Activated T-helper 9 cell treated with anti-CD3 and anti-CD28 coated beads, Interleukin-2, amount 50 U/mL, for 16 hours (primary cell): ENCODE measurements at places on chromosomes 7 and 10.
A peak's percentile ranks its signal among the peaks of the same experiment; 100 is the strongest.

DNA sequence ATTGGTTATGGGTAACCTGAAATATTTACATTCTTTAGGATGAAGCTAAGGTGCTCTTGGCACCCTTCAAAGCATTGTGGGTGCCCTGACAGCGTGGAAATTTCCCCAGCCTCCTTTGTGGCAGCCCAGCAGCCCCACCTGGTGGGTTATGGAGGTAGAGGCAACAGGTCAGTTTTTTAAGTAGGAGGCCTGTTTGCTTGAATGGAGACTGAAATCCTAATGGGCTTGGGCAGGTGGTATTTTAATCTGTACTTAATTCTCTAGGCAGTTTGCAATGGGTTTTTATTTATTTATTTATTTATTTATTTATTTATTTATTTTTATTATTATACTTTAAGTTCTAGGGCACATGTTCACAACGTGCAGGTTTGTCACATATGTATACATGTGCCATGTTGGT lies 139.4 kb downstream of the EPC1 start:
- DNase-seq, result peak; percentile 25

DNA sequence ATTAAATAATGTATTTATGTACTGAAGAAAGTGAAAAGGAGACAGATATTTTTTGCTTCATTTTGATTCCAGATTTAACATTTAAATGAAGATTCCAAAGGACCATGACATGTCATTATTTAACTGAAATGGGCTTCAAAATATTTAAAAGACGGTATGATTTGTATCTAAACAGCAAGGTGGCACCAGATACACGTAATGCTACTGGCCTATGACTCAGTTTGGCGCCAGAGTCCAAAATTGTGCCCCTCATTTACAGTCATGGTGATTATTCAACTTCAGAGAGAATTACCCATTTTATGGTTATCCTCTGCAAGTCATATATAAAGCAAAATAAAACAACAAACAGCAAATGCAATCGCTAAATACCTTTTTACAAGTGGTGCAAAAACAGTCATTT lies 94.5 kb downstream of the ETV1 start:
- no peak for DNase-seq

GRCh38 chr7:24835643-24836042 lies 78.4 kb upstream of the GSDME start:
- DNase-seq, result no peak

DNA sequence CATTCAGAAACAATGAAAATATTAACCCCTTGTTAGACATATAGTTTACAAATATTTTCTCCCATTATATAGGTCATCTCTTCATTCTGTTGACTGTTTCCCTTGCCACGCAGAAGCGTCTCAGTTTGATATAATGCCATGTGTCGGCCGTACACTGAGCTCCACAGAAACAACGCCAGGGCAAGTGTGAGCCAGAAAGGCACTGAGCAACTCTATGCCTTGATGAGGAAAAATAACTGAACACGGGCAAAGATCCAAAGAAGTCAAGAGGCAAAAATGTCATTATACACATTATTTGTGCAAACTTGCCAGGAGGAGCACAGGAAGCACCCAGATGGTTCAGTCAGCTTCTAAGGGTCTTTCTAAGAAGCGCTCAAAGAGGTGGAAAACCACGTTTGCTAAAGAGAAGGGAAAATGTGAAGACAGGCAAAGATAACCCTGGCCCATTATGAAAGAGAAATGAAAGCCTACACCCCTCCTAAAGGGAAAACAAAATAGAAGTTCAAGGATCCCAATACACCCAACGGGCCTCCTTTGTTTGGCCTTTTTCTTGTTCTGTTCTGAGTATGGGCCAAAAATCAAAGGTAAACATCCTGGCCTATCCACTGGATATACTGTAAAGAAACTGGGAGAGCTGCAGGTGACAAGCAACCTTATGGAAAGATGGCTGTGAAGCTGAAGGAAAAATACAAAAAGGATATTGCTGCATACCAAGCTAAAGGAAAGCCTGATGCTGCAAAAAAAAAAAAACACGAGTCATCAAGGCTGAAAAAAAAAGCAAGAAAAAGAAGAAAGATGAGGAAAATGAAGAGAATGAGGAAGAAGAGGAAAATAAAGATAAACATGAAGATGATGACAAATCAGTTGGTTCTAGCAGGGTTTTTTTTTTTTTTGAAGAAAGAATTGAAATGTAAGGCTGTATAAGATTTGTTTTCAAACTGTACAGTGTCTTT lies 15.5 kb downstream of the ARHGAP12 start:
- no peak for DNase-seq

GRCh38 chr10:70932392-70933196 lies 44.2 kb upstream of the PCBD1 start:
- no peak for DNase-seq

GRCh38 chr10:43421201-43421507 lies 12.2 kb upstream of the HNRNPF start:
- no peak for DNase-seq

DNA sequence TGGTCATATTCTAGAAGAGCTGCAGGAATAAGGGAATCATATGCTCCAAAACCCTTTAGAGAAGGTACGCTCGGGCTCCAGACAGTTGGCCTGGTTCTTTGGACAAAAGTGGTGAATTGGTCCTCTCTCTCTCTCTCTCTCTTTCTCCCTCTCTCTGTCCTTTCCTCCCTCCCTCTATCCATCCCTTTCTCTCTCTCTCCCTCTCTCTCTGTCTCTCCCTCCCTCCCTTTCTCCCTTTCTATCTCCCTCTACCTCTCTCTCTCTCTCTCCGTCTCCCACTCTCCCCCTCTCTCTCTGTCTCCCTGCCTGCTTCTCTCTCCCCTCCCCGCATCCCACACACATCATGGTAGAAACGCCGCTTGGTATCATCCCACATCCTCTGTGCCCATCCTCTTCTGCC lies 19.8 kb upstream of the PFKP start:
- DNase-seq, result no peak

DNA sequence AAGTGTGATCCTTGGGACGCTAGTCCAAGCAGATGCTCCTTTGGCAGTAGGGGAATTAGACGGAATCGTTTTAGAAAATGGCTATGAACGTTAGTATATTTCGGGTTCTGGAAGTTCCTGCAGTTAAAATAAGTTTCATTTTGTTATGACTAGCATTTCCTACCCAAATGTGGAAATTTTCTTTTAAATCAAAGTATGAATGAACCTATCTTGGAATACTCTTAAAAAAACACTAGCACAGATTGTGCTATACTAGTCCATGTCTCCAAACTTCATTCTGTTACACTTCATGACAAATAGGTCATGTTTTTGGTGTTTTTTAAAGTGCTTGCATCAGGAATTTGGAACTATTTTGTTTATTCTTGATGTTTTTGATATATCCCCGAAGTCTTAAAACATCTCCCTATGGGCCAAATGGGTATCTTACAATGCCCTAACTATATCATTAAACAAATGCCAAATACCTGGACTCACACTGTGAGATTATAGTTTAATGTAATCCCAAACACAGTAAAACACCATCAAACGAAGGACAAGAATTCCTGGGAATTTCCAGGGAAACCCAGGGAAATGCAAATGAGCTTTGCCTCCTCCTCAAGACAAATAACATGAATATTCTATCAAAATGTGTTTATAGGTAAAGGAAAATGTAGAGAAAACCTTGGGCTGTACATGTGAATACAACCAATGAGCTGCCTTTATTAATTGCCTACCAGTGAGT lies 75.9 kb upstream of the PTPRZ1 start:
- DNase-seq, result no peak

DNA sequence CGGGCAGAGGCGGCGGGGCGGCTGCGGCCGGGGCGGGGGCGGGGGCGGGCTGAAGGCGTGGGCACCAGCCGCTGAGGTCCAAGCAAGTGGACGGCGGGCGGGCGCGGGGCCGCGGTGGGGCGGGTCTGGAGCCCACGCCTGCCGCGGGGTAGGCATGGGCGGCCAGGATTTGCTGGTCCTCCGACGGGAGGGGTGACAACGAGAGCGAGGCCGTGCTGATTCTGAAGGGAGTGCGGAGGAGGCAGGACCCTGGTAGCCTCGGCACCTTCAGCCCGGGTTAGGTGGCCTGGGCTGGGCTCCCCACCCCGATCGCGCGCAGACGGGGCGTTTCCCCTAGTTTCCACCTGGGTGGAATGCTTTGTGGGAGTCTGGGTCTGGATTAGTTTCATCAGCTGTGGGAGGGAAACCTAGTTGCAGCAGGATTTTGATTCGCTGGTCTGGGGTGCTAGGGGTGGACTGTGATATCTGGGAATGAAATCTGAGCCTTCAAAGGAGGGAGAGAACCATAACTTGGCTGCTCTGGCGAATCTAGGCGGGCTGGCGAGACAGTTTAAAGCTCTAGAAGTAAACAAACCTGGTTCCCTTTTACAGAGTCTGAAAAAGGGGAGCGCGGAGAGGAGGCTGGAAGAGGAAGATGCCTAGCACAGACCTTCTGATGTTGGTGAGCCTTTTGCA lies 609 bp downstream of the SGPL1 start:
- DNase-seq, result peak; percentile 26

- DNase-seq, result no peak
These were observed 76.8 kb upstream of the PITRM1 start for GRCh38 chr10:3249307-3249889.

DNA sequence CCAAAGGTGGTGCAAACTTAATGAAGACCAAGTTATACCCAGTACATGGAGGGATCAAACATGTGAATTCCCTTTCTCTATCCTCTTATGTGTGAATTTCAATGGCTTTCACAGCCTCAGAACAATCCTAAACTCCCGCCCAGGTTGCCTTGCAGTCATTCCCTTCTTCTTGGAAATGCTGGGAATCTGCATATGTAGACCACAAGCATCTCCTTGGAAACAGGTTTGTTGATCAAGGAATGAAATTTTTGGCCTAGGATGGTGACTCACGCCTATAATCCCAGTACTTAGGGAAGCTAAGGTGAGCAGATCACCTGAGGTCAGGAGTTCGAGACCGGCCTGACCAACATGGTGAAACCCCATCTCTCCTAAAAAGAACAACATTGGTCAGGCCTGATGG lies 77.8 kb upstream of the ABI1 start:
- no peak for DNase-seq

DNA sequence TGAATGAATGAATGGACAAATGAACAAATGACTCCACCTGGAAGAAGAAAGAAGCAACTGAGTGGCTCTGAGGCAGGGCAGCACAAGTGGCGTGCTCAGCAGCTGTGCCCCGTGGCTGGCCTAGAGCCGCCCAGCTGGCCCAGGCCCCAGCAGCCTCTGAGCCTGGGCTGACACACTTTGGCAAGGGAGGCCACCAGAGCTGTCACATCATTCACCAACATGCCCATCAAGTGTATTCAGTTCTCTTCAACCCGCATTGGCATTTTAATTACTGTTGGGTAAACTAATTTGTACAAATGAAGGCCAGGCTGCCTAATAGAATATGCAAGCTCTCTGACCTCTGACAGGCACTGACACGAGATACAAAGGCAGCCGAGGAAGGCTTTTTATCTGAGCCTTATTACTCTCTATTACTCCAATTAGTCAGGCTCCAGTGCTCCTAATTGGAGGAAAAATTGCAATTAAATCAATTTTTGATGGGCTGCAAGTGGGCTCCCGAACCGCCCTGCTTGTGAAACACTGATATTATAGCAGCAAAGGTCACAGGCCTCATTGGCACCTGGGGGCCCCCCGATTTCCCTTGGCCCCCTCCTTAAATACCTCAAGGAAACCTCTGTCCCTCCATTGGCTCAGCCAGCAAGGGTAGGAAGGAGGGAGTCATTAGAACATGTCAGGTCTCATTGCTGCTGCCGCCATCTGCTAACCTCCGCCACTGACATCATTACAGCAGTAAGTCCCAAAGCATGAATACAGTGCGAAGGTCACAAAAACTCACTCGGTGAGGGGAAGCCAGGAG lies 41.9 kb downstream of the DPCD start:
- DNase-seq, result no peak

- no peak for DNase-seq
These were observed 54.5 kb downstream of the INSIG1 start for GRCh38 chr7:155352076-155352752.

DNA sequence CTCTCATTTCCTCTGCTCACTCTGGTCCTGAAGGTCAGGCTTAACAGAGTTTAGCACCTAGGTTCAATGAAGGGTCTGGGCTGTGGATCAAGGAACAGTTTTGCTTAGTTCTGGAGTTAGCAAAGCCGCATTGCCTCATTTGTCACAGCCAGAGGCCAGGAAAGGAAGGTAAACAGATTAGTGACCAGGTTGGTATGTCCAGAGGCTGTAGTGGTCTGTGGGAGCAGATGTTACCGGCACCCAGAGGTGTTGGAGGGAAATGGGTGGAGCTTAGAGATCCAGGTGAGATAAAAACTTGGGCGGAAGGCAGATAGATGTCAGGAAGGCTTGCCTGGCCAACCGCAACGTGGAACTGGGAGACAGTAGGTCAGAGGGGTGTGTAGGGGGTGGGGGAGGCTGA lies 36.6 kb upstream of the ZMIZ2 start:
- DNase-seq, result no peak

- no peak for DNase-seq
These were observed 70.5 kb downstream of the SEMA3A start for GRCh38 chr7:84123965-84124547.

GRCh38 chr7:43318188-43318770 lies 205.8 kb downstream of the HECW1 start:
- DNase-seq, result no peak

GRCh38 chr7:54841772-54842697 lies 83.0 kb upstream of the SEC61G start:
- no peak for DNase-seq

DNA sequence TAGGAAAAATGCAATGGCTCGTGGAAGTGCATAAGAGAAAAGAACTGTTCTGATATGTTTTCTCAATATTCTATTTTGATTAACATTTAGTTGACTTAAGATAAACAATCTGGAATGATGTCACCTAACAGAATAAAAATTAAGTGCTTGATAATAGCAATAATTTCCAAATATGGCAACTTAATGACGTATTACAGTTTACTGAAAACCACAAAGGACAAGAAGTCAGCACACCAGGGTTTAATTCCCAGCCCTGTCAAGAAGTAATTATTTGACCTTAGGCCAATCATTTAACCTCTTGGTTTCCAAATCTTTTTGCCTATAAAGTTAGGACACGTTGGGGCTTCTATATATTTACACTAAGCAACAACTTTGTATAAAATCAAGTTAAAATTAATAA lies 95.7 kb downstream of the CABCOCO1 start:
- DNase-seq, result no peak

DNA sequence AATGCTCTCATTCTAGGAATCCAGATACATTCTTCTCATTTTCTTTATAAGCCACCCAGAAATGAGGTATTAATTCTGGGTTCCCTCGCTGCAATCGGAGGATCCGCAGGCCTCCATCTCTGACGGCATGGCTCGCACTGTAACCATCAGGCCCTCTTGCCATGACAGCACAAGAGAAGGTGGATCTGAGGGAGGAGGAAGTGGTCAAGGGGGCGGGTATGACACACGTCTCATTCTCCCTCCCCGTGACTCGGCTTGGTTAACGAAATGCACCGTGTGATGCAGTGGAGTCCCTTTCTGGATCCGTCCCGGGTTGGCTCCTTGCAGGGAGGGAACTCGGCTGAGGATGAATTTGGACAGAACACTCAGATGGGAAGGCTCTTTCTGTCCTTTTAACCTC lies 280.2 kb downstream of the TCERG1L start:
- DNase-seq, result no peak

GRCh38 chr10:48284002-48284546 lies 9.6 kb upstream of the FRMPD2 start:
- DNase-seq, result no peak

GRCh38 chr7:158592541-158592940 lies 4.9 kb upstream of the PTPRN2 start:
- DNase-seq, result no peak
